ENCODE measurements at places on chromosomes 4 and X. TPM values are rescaled to one million over a fixed set of nuclear protein-coding genes. Genes with fewer than 3 reads are reported as not detected.

The AMOT gene
- total RNA-seq = 1.3 TPM

DNA sequence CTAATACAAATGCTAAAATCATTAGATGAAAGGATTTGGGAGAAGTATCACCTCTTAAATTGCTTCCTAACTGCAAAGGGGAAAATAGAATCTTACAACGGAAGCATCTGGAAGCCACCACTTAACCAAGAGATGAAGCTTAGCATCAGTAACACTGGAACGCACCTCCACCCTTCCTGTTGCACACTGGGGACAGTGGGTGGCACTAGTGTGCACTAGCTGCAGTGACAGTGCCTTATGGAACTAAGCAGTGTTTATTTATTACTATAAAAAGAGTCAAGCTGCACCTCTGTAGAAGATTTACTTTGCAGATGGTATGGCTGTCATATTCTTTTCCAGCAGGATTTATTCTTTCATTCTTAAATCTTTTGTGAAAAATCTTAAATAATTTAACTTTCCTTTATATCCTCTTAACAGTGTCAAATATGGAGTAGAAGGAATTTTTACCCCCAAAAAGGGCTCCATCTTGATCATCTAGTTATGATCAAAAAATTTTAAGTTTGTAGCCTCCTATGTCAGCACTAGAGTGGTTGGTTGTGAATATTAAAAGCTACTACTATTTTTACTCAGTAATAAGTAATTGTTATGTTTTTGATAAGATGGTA lies 76.7 kb downstream of the SCD5 start:
- no peaks in the 10 kb centered on the region for H3K36me3 ChIP-seq
- no peaks in the 10 kb centered on the region for H3K4me1 ChIP-seq
- H3K27me3 ChIP-seq = no peaks in the 10 kb centered on the region

DNA sequence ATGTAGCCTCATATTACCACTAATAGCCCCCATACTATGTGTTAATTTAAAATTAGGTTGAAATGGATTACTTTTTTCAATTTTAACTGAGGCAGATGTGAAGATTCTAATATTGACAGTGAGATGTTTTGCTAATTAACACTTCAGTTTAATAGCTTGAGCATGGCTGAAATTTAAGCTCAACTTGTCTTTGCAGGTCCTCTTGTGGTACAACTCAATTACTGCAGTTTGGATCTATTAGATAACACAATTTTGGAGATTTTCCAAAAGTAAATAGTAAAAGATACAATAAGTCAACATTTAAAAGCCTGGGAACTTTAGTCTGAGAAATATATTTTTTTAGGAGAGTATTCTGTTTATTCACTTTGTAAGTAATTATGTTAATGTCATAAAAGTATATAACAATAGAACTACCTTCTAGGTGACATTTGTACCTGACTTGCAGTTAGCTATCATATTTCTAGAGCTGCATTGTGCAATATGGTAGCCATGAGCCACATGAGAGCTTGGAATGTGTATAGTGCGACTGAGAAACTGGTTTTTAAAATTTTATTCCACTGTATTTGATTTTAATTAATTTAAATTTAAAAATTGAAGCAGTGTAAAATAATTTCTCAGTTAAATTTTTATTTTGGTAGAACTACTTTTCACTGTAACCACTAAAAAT lies 73.1 kb upstream of the FMR1 start:
- H3K27me3 ChIP-seq = peaks cover 28% of the 10 kb centered on the region
- H3K4me1 ChIP-seq = no peaks in the 10 kb centered on the region
- no peaks in the 10 kb centered on the region for H3K36me3 ChIP-seq
- no peak for DNase-seq

DNA sequence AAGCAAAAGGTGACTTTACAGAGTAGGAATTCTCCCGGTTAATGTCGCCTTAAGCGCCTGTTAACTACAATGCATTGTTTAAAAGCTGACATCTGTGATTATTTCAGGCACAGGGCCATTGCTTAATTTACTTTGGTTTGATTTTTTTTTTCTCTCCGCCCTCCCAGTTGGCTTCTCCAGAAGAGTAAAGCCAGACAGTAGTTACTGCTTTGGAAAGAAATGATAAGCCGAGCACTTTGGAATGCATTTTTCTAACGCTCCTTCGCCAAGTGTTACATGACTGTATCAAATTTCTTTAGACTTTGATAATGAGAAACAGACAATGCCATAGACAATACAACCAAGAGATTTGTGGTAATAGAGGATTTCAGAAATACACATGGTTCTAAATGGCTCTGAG lies 383.0 kb upstream of the TENM3 start:
- no peak for DNase-seq
- H3K4me1 ChIP-seq = no peaks in the 10 kb centered on the region
- H3K4me3 ChIP-seq = no peak overlapping the region
- H3K36me3 ChIP-seq = no peaks in the 10 kb centered on the region
- no peak overlapping the region for H3K27ac ChIP-seq

The CLDN2 gene
- not detected for total RNA-seq

- no peak overlapping the region for H3K27ac ChIP-seq
- no peak overlapping the region for H3K4me3 ChIP-seq
- H3K27me3 ChIP-seq = no peaks in the 10 kb centered on the region
- no peak for DNase-seq
- peaks cover 3% of the 10 kb centered on the region for H3K36me3 ChIP-seq
Measured at GRCh38 chr4:5780831-5781480, 70.0 kb downstream of the EVC start.

- DNase-seq = no peak
- H3K4me3 ChIP-seq = no peak overlapping the region
- H3K27ac ChIP-seq = no peak overlapping the region
- no peaks in the 10 kb centered on the region for H3K27me3 ChIP-seq
- no peaks in the 10 kb centered on the region for H3K36me3 ChIP-seq
- H3K4me1 ChIP-seq = no peaks in the 10 kb centered on the region
Measured at GRCh38 chr4:170672381-170672965, 582.7 kb upstream of the AADAT start.

DNA sequence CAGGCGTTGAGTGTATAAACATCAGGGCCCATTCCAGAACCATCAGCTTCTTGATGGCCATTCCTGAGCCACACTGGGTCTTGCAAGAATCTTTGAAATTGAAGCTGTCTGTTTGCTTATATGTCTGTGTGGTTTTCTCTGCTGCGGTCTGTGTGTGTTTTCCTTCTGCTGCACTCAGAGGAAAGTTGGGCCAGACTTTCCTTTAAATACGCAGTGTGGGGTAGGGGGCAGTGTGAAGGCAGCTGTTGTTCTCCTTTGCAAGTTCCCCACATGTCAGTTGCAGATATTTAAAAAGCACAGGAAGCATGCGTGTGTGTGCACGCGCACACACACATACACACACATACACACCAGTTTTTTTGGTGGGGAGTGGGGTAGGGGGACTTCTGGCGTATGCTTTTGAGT lies 32.1 kb downstream of the CCKAR start:
- peaks cover 13% of the 10 kb centered on the region for H3K4me1 ChIP-seq
- no peaks in the 10 kb centered on the region for H3K36me3 ChIP-seq
- no peak for DNase-seq
- no peaks in the 10 kb centered on the region for H3K27me3 ChIP-seq

- no peaks in the 10 kb centered on the region for H3K27me3 ChIP-seq
- no peak for DNase-seq
- H3K36me3 ChIP-seq = no peaks in the 10 kb centered on the region
- no peak overlapping the region for H3K27ac ChIP-seq
- no peaks in the 10 kb centered on the region for H3K4me1 ChIP-seq
Measured at GRCh38 chr4:71287305-71287704, 51.5 kb upstream of the SLC4A4 start.

DNA sequence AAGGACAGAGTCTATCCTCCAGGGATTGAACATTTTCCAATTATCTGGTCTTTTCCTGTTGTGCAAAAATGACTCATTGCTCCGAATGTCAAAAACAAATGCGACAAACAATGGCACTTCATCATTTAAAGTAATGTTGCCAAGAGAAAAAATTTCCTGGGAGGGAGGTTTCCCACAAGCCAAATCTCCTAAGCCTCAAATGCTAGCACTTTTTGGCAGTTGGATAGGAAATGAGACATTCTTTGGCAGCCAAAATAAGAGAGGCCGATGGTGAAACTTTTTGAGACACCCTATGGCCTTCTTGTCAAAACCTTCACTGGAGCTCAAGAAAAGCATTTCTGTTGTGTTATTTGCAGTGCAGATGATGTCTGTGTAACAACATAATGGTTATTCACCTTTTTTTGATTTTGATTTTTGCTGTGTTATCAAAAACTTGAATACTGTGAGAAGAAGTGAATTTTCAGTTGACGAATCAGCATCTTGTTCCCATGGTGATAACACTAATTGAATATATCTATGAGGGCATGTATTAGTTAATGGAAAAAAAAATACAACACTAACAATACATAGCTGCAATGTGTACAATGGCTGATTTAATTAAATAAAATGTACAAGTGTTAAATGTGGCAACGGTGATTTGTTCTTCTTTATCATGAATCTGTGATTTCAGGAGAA lies 333.8 kb downstream of the ANK2 start:
- peaks cover 24% of the 10 kb centered on the region for H3K27me3 ChIP-seq
- no peaks in the 10 kb centered on the region for H3K36me3 ChIP-seq
- no peak for DNase-seq
- no peak overlapping the region for H3K4me3 ChIP-seq
- H3K4me1 ChIP-seq = peaks cover 18% of the 10 kb centered on the region

DNA sequence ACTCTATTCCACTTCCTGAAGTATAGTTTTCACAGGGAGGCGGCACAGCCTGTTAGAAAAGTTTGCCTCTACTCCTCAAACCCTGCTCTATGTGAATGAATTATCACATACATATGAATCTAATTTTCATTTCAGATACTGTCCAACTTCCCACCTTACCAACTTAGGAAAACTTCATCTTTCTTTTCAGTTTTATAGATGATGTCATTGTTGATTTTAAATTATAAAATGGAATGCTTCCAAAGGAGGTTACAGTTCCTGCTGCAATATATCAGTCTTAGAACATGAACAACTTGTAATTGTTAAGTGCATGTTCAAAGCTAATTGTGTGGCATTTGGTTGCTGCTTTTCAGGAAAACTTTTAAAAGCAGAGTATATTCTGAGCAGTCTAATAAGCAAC lies 92.4 kb downstream of the NEUROG2 start:
- DNase-seq = no peak
- no peak overlapping the region for H3K4me3 ChIP-seq
- H3K36me3 ChIP-seq = peaks cover 3% of the 10 kb centered on the region
- H3K27me3 ChIP-seq = no peaks in the 10 kb centered on the region
- no peak overlapping the region for H3K27ac ChIP-seq
- H3K4me1 ChIP-seq = no peaks in the 10 kb centered on the region

DNA sequence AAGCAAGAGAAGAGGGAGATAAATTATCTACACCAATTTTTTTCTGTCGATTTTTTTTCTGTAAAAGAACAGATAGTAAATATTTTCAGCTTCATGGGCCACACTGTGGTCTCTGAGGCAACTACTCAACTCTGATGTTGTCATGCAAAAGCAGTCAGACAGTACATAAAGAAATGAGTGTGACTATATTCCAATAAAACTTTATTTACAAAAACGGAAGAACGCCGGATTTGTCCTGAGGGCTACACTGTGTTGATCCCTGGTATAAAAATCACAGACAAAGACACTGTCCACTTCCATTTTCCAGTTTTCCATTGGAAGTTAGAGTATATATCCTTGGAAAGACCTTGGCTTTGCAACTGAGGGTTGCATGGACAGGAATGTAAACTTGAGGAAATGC lies 18.0 kb downstream of the GPR143 start:
- no peak for DNase-seq
- no peak overlapping the region for H3K4me3 ChIP-seq
- H3K36me3 ChIP-seq = peaks cover 9% of the 10 kb centered on the region
- peaks cover 16% of the 10 kb centered on the region for H3K27me3 ChIP-seq
- H3K27ac ChIP-seq = no peak overlapping the region

The PHEX gene
- total RNA-seq = 1.4 TPM

The XAGE2 gene
- total RNA-seq = not detected

All from activated T-cell treated with anti-CD3 and anti-CD28 coated beads, Interleukin-2, amount 50 U/mL, for 72 hours (primary cell).